Activated effector memory CD4-positive, alpha-beta T cell treated with anti-CD3 and anti-CD28 coated beads, Interleukin-2, amount 50 U/mL, for 16 hours (primary cell): ENCODE measurements at places on chromosomes 1 and 21.
A peak's percentile ranks its signal among the peaks of the same experiment; 100 is the strongest.

DNA sequence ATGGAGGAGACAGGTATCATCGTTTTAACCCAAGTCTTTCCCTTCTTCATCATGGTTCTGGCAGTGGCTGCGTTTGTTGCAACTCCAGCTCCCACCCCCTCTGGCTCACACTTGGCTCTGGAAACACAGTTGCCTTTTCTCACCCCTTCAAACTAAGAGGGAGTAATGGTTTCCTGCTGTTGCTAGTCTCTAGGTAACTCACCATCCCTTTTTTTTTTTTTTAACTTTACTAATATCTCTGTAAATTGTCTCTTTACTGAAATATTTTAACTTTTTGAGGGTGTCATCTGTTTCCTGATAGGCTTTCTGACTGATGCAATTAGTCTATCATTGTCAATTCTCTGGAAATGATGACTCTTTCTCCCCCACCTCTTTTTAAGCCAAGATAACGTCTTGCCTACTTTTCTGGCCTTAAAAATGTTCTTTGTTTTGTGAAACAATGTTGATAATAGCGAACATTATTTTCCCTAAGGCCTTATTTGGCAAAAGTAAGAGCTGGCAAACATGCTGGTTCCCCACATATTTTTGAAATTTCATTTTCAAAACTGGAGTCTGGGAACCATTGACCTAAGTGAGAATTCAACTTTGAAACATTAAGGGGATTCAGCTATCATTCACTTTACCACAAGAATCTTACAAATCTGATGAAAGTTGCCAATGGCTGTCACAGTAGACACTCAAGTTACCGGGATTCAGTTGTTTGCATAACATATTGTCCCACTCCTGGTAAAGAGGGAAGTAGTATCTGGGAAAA is 85.3 kb downstream of the LEPR start:
- DNase-seq, result no peak

GRCh38 chr1:1779691-1780597 is 1.7 kb upstream of the NADK start:
- peak; percentile 82 for DNase-seq

DNA sequence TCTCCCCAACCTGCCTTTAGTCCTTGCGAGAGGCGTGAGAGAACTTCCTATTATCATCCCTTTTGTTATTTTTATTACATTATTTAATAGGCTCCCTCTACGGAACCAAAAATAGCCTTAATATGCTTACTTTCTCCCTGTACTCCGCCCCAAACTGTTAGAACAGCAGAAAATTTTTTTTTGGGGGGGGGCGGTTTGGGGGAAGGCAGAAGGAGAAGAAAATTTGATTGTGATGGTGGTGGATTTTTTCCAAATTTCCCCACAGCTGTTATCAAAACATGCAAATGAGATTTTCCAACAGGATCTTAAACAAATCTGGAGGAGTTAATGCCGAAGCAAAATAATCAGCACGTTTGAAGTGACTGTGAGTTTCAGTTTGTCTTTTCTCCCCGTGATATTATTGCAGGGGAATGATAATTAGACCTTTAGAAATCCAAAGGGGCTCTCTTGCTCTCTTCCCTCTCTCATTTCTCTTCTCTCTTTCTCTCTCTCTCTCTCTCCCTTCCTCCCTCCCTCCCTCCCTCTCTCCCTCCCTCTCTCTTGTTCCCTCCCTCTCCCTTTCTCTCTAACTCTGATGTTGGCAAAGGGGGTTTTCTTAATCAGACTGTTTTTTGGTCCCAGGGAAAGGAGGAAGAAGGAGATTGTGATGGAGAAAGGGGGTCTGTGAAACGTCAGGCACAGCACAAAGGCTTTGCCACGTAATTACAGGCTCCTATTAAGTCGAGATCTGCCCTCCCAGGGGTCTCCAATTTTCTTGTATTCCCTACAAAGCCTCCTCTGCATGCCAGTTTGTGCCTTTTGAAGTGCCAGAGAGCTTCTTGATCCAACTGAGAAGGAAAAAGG is 1.1 kb upstream of the PRRX1 start:
- no peak for DNase-seq

DNA sequence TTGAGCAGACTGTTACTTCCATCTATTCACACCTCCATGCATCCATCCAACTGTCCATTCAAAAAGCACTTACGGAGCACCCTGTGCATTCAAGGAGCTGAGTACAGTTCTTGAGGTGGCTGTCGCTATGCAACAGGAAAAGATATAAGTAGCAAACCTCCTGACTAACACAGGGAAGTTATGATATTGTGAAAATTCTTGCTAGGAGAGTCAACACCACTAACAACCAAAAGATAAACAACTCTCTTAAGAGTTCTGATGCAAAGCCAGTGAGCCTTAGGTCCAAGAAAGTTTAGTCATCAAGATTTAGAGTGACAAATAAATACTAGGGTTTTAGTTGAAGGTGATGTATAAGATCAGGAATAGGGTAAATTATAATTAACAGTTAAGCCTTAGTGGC is 44.5 kb upstream of the TRIM45 start:
- DNase-seq, result no peak

DNA sequence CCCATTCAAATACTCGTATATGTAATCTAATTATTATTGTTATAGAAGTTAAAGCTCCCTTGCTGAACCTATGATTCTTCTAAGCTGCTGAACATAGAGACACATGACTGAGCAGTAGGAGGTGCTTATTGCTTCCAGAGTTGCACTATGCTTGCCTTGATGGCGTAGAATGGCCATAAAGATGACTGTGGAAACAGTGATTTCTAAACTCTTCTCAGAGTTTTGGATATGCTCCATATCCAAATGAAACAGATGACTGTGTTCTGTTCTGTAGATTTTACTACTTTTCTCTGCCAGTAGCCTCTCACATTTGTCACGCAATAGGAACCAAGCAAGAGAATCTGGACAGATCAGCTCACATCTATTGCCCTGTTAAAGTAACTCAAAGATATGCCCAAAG is 88.1 kb upstream of the CACYBP start:
- DNase-seq, result no peak

GRCh38 chr1:175895966-175896365 is 152.6 kb upstream of the TNR start:
- DNase-seq, result no peak

DNA sequence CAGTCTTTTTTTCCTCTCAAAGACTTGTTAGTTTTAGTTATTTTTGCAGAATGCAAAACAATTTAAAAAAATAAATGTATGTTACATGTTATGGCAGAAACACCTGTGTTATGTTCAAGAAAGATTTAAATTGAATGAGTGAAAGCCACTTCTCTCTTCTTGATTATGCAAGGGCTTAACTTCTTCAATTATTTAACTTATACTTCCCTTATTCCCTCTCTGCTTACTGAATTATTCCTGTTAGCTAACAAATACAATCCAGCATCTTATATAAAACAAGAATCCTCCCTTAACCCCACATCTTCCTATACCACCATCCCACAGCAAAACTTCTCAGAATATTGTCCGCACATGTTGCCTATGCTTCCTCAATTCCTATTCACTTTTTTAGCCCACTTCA is 10.7 kb upstream of the FCER1A start:
- no peak for DNase-seq

- DNase-seq, result peak; percentile 75
These were observed 105.9 kb upstream of the C21orf91 start for GRCh38 chr21:17925000-17925610.

DNA sequence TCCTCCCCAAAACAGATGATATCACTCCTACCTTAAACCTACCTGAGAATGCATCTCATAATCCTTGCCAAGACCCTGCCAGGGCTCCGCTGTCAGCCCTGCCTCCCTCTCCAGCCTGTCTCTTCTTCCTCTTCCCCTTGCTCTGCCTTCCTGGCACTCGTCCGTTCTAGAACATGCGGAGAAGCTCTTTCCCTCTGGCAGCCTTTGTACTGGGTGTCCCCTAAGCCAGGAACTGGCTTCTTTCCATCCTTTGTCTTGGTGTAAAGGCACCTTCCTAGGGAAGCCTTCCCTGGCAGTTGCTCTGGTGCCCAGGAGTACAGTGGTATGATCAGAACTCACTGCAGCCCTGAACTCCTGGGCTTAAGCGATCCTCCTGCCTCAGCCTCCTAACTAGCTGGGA is 36.1 kb downstream of the CTNNBIP1 start:
- DNase-seq, result no peak

DNA sequence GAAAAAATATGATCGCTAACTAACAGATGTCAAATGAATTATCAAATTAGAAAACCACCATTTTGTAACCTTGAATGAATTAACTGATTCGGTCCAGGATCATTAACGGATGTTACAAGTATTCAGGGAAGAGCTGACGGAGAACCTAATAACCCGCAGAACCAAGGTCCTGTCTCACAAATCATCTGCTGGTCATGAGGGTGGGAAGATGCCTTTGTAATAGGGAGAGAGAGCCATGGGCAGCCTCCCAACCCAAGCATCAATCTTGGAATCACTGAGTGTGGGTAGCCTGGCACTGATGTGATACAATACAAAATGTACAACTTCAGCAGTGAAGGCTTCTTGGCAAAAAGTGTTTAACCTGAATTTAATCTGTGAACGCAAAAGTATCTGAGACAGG is 89.6 kb upstream of the CLDN14 start:
- no peak for DNase-seq

DNA sequence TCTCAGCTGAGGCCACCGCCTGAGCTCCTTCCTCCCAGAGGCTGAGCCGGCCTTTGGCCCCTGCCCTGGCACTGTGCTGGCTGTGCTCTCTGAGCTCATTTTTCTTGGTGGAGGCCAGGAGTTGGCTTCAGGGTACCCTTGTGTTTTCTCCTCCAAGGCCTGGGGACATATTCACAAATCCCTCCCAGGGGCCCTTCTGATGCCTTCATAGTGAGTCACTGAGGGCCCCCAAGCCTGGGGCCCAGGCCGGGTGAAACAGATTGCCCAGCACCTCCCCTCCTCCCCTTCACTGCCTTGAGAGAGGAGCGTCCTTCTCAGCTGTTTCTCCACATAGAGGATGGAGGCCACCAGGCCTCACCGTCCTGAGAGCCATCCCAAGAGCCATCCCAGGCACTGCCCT is 105.8 kb downstream of the SIK1 start:
- no peak for DNase-seq

DNA sequence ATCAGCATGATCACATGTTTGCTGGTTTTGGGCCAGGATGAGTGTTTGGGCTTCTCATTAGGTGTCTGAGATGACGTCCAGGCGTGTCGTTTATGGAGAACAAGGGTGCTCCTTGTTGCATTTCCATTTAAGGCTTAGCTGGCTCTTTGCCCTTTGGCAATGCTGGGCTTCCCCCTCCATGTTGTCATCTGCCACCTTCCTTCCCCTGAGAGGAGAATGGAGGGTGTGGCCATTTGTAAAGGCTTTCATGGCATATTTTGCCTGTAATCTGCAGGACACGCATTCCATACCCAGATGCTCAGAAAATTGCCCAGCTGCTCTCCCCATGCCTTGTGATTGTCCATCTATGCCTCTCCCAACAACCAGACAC is 27.7 kb downstream of the PKP1 start:
- DNase-seq, result no peak

GRCh38 chr1:3698660-3699408 is 46.5 kb downstream of the TP73 start:
- no peak for DNase-seq

- DNase-seq, result no peak
These were observed 170.4 kb downstream of the PTPRC start for GRCh38 chr1:198809247-198809646.

DNA sequence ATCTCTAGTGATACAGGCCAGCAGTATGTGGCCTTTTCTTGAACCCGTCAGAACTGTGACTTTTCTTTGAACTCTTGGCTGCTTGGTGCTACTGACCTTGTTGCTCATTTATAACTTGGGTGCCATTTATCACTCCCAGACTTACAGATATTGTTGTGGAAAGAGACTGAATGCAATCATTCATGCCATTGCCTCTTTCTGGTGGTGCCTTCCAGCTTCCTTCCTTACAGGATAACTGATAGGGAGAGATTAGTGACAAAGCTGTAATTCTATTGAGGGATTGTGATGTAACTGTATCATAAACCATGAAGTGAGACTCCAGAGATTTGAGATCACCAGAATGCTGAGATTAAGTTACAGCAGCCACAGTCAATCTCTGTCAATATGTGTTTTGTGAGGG is 256.5 kb downstream of the USP25 start:
- no peak for DNase-seq

DNA sequence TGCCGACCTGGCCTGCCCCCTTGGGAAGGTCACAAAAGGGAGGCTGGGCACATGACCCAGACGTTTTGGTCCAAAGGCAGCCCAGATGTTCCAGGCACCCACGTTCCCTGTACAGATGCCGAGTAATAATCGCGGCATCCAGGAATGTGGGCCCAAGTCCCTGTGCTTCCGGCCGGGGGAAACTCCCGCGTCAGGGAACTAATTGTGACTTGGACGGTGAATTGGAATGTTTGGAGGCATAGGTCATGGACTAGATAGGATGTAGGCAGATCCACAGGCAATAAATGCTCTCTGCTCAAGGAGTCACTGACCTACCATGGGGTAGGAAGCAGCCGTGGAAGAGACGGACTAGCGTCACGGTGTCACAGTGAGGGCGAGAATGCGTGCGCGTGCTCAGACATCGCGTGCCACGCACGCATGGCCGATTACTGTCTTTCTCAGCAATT is 178.4 kb downstream of the DUSP10 start:
- DNase-seq, result no peak
